ENCODE measurements at places on chromosomes 3 and 15.

GRCh38 chr3:119417771-119418512 is 45.5 kb downstream of the TMEM39A start:
- DNase-seq, result no peak

GRCh38 chr15:89809093-89809786 is 5.4 kb downstream of the ANPEP start:
- DNase-seq, result no peak

GRCh38 chr3:101259485-101260341 is 60.7 kb downstream of the IMPG2 start:
- no peak for DNase-seq

- no peak for DNase-seq
These were observed 74.7 kb upstream of the SYN2 start for GRCh38 chr3:11929531-11929930.

DNA sequence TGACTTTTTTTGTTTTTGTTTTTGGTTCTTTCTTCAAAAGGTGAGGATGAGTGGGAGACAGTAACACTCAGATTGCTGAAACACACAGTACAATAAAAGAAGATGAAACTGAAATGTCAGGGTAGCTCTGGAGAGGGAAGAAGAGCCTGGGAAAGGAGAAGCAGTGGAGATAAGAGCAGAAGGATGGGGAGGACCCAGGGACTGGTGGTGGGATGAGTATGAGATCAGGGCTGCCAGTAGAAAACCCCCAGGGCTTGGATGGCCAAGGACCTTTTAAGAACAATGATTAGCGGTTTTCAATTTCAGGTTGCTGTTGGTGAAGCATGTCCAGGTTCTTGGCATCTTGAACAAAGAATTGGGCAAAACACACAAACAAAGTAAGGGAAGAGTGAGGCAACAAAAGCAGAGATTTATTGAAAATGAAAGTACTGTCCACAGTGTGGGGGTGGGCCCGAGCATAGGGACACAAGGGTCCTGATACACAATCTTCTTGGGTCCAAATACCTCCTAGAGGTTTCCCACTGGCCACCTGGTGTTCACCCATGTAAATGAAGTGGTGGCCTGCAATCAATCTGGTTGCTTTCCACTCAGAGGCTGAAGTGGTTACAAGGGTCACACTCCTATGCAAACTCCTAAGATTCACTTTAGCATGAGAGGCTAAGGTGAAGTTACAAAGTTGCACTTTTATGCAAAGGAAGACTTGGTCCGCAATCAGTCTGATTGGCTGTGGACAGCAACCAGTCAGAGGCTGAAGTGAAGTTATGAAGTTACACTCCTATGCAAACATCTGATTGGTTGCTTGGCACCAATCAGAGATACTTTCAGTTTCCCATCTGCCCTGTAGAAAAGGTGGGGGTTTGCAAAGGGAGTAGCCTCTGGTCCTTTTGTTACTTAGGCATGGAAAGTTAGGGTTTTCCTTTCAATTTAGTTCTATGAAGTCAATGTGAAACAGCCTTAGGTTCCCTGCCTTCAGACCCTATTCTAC is 26.1 kb upstream of the MFSD1 start:
- DNase-seq, result no peak

GRCh38 chr3:98328933-98329332 is 24.7 kb upstream of the OR5K4 start:
- DNase-seq, result no peak

DNA sequence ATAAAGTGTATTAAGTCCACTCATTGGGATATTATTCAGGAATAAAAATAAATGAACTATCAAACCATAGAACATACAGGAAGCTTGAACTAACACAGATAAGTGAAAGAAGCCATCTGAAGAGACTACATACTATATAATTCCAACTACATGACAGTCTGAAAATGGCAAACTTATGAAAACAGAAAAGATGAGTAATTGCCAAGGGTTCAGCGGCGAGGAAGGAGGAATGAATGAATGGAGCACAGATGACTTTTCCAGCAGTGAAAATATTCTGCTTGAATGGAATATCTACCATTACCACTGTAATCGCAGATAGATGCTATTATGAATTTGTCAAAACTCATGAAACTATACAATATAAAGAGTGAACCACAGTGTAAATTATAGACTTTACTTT is 79.7 kb downstream of the PEAK1 start:
- no peak for DNase-seq

- no peak for DNase-seq
These were observed 2.5 kb downstream of the RSL24D1 start for GRCh38 chr15:55194256-55194655.

DNA sequence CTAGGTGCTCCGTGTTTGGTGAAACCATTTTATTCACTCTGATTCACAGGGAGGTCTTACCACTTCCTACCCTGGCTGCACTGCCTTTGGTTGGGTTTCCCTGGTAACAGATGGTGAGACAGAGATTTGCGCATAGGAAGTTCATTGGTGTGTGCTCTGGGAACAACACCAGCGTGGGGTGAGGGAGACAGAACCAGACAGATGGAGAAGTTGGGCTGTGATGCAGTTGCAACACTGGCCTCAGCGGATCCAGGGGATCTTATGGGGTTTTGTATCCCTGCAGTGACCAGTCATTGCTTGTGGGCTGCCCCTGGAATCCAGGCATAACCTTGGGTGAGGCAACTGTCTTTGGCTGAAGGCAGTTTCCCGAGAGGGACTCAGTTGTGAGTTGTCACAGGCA is 12.5 kb upstream of the IL16 start:
- no peak for DNase-seq

DNA sequence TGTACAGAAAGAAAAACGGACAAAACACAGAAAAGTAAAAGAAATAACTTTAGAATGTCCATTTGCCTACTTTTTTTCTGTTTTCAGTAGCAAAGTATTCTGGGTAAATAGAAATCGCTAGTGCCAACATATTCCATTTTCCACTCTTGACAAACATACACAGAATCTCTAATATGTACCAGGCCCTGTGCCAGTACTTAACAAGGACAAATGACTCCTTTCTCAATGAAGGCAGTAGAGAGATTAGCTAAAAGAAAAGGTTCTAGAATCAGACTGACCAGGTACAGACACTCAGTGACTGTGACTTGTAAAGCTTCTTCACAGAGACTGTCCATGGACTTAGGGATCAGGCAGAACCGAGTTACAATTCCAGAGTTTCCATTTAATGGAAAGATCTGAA is 165.8 kb upstream of the STAC start:
- no peak for DNase-seq

DNA sequence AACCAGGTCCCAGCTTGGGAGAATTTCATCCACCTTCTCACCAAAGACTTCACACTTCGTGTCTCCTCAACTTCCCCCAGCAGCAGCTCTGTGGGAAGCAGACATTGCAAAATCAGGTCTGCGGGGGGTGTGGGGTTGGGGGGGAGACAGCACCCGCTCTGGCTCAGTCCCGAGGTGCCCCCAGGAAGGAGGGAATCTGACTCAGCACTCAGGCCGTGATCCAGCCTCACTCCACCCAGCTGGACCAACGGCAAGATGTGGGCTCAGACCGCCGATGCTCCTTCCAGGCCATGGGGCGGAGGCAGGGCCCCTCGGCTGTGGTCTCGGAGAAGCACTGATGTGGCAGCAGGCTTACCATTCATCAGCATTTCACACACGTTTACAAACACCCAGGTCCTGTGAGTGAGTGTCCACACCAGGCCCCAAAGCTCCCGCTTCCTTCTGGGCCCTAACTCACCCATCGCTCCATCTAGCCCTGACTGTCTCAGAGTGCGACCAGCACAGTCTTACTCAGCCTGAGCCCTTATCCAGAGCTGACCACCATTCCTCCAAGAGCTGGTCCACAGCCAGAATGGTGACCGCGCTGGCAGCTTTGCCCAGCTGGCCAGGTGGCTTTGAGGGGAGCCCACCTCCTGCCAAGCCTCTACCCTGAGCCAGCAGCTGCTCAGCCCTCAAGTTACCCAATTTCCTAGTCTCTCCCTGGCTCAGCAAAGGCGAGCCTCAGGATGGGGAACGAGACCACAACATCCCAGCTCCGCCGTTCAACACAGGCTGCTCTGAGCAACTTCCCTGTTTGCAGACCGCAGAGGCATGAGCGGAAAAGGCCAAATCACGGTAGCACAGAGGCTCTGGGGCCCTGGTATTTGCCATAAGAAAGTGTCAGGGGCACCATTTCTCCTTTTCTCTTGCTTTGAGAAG is 3.3 kb downstream of the STAB1 start:
- no peak for DNase-seq

DNA sequence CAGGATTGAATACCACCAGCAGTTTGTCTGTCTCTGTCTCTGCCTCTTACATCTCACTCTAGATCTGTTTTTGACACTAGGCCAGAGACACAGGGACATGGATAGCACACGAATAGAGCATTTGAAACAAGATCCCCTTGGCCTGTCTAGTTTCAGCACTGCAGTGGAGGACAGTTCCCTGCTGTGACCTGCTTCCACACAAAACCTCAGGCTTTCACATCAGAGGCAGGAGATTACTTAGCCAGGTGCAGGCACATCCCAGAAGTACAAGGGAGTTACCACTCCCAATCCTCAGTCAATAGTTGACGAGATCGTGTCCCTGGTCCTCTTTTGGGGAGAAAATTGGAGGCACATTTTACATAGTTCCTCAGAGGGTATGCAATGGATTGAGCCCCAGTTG is 34.0 kb upstream of the CCK start:
- peak; percentile 70 for DNase-seq

GRCh38 chr3:57981483-57982087 is 26.6 kb upstream of the FLNB start:
- DNase-seq, result no peak

- no peak for DNase-seq
These were observed 34.7 kb upstream of the SLC41A3 start for GRCh38 chr3:126118591-126118990.

DNA sequence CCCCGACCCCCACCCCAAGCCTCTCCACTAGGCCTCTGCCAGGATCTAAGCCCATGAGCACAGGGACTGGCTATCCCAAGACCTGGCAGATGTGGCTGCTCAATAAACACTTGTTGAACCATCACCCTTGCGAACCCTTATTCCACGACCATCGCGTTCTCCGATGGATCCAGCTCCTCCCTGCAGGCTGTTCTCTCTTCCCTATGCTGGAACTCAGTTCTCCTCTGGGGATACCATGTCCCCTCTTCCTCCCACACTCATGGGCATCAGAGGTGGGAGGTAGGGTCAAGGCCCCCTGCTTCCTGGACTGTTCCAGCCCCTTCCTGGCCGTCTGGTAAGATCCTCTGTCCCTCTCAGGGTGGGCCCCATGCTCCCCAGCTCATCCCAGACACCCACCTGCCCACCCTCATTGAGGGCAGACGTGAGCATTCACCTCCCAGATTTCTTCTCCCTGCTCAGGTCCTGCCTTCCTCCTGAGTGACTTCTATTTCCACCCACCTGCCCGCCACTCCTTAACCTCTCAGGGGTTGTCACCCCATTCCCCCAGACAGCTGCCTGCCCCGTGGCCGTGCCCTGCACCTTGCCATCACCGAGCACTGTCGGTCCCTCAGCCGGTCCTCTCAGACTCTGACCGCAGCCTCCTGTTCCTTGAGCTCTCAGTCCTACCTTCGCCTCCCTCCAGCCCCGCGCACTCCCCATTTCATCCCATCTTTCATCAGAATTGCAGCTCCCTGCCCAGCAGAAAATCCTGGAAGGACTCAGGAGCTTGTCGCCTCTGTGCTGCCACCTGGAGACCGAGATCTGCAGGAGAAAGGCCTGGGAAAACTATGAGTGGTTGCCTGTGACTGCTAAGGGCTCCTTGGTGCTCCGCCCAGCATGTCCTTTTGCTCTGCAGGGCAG is 42.0 kb downstream of the PML start:
- no peak for DNase-seq

DNA sequence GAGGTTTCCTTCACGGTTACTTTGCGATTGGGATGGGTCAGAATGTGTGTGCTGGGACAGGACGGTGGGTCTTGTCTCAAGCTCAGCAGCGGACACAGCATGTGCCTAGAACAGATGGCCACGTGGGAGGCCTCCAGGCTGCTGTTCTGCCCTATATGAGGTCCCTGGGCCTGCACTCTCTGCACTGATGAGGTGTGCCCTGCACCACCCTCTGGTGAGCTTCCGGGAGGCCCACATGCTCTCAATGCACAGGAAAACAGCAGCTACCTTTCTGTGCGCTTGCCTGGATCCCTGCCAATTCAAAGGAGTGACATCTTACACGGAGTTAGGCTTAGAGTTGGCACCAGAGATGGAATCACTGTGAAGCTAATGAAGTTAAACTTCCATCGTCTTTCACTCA is 59.8 kb downstream of the BOC start:
- peak; percentile 56 for DNase-seq

DNA sequence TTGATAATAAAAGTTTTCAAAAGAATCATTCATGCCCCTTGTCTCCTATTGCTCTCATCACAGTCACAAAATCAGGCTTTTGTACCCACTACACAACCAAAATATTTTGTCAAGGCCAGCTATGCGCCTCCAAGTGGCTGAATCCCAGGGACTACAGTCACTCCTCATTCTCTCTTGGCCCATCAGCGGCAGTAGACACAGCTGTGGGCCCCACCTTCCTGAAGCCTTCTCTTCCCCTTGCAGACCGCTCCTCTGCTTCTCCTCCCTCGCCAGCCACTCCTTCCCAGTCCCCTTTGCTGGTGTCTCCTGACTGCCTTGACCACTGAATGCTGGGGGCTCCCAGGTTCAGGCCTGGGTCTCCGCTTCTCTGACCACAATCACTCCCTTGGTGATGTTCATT is 52.1 kb downstream of the LSM3 start:
- no peak for DNase-seq
